ENCODE measurements at places on chromosomes 3 and 15.

GRCh38 chr3:148970271-148970670, 21.1 kb upstream of the GYG1 start:
- DNase-seq: no peak

GRCh38 chr3:178875836-178876235, 195.8 kb downstream of the ZMAT3 start:
- no peak for DNase-seq

- DNase-seq: no peak
Observed at GRCh38 chr15:82580713-82581112, 40.5 kb upstream of the RPS17 start.

DNA sequence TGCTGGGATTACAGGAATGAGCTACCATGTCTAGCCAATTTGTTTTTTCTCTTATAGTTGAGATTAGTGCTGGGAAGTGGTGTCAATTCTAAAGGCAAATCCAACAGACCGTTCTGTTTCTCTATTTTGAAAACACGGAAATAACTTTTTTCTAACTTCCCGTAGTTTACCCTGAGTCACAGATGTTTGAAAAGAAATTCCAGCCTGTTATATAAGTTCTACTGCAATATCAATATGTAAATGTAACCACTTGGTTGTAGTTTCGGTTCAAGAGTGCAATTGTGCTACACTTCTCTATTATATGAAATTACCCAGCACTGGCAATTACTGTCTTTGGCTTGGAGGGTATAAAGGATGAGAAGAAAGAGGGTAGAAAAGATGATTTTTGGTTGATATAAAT, 22.3 kb upstream of the GNB4 start:
- DNase-seq: no peak

GRCh38 chr3:60337421-60337820, 913.8 kb downstream of the FHIT start:
- DNase-seq: no peak

GRCh38 chr15:52368402-52368801, 72.8 kb upstream of the MYO5C start:
- no peak for DNase-seq

- no peak for DNase-seq
Observed at GRCh38 chr15:67707520-67708283, 117.6 kb upstream of the SKOR1 start.

GRCh38 chr3:58835086-58835485, 168.5 kb upstream of the FAM3D start:
- DNase-seq: peak; percentile 57

DNA sequence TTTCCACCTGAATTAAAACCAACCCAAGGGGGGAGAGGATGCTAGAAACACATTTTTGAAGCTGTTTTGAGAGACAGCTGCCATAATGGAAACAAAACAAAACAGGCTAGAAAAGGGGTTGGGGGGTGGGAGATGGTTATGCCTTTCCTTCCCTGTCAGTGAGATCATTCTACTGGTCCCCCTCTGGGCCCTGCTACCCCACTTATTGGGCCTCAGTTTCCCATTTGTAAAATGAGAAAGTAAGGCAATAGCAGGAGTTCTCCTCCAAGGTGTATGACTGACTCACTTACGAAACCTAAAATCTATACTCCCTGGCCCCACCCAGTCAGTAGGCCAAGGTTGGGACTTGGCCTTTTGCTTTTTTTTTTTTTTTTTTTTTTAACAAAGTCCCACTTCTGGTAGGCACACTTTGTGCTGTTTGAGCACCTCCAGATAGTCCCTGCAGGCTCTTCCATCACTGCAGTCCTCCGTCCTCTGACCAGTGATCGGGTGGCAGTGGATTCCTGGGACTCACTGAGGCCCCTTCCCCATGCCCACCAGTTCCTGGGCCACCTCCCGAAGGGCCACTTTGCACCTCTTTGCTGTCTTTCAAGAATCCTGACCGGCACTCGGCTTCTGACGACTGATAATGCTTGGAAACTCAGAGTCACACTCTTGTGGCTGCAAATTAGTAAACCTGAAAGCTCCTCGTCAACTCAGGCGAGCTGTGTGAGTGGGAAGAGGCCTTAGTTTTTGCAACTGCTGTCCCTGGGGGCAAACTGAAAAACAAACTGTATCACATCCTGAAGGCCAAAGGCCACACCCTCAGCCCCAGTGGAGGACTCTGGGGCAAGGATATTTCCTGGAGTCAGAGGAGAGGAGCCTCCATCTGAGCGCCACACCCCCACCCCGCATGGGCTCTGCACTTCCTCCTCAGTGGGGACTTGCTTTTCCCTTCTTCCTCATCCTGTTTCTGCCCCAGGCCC, 6.7 kb upstream of the PSTPIP1 start:
- DNase-seq: no peak

GRCh38 chr15:57165992-57166391, 210.3 kb upstream of the CGNL1 start:
- no peak for DNase-seq

- DNase-seq: no peak
Observed at GRCh38 chr3:3066378-3066777, 43.8 kb downstream of the IL5RA start.

- no peak for DNase-seq
Observed at GRCh38 chr15:43519196-43519595, 1.8 kb downstream of the MAP1A start.

DNA sequence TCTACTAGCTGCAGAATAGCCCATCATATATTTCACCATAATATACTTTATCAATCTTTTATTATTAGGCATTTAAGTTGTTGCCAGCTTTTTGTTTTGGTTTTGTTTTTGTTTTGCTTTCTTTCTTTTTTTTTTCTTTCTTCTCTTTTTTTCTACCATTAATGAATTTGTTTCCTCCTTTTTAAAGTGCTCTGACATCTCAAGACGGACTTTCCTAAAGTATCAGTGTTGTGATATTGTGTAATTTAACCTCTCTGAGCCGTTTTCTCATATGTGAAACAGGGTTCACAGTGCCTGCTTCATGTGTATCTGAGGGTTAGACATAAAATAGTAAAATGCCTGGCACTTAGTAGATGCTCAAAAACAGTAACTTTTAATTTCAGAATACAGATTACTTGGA, 109.5 kb upstream of the IL12A start:
- no peak for DNase-seq

- DNase-seq: no peak
Observed at GRCh38 chr3:119276680-119277079, 17.5 kb upstream of the ARHGAP31 start.

DNA sequence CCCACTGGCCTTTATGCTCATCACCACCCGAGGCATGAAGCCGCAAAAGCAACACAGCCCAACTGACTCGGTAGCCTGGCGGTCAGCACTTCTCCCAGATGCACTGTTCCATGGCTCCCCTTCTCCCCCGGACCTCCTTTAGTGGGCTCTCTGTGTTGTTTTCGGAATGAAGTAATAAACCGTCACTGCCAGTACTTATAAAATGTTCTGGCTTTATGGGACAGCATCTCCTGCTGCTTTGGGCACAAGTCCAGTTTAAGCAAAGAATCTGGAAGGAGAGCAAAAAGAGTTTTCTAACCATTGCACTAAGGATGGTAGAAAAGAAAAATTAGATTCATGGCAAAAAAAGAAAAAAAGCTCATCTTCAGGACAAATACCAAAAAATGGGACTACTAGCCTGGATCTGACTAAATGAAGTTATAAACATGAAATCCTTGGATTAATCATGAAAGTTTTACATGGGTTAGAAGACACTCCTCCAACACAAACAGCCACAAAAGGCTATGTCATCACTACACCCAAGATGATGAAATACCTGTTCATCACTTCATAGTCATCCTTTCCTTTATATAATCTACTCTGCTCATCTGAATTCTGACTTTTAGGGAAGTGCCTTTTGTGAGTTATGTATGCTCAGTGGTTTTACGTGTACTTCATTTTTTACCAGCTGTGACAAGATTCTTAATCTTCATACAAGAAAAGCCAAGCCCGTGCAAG, 89.5 kb upstream of the UBE2E2 start:
- no peak for DNase-seq

DNA sequence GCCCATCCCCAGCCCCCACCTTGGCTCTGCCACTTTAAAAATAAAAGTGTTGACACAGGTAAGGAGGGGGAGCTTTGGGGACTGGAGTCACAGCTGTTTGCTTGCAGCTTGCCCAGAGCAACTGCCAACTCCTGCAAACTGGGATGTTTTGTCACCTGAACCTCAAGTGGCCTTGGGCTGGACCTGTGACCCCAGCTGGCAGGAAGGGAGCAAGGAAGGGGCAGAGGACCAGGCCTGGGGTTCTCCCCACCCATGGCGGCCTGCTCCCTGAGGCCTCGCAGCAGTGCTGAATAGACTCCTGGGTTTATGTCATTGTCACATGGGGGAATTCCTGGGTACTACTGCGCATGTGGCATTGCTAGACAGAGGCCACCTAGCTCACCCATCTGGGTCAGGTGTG, 246.9 kb upstream of the TLE3 start:
- no peak for DNase-seq

DNA sequence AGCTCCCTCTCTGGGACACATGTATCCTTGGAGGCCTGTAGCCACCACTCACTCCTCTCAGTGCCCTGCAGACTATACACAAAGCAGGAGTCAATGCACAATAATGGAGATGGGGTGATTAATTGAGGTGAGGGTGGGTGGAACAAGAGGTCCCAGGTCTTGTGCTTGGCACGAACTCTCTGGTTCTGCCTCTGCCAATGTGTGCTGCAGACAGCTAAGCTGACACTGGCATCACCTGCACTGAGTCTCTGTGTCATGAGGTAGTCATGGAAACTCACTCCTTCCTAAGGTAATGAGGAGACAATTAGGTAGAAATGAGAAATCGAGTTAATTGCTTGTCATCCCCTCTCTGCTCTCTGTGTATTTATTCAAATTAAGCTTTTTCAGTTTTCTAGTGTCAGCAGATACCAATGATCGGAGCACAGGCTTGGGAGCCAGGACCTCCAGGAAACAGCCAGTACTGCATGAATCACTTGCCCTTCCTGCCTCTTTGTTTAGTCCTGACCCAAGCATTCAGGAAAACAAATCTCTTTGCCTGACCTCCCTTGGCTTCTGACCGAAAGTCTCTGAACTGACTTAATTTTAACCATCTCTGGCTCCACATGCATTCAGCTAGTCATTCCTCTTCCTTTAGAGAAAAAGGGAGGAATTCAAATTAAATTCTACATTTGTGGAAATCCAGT, 56.7 kb downstream of the DRD3 start:
- no peak for DNase-seq

GRCh38 chr3:16801223-16801622, 83.5 kb upstream of the PLCL2 start:
- DNase-seq: no peak

DNA sequence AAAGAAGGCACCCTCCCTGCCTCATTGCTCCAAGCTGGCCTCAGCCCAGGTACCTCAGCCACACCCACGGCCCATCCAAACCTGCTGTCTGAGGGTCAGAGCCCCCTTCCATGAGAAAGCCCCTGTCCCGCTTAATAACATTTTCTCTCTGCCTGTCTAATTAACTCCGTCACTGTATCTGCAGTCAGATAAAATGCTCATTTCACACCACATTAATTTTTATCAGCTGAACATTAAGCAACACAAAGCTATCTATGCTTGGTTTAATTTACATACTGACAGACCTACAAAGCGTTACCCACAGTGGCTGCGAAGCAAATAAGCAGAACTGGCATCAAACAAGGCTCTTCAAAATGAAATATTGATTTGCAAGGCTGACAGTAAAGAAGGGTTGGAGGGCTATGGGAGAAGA, 309.8 kb upstream of the ICE2 start:
- no peak for DNase-seq

GRCh38 chr3:133162670-133163305, 124.6 kb downstream of the TMEM108 start:
- no peak for DNase-seq

- DNase-seq: no peak
Observed at GRCh38 chr3:27667751-27668150, 54.4 kb downstream of the EOMES start.

GRCh38 chr3:142889212-142890014, 530 bp upstream of the PCOLCE2 start:
- DNase-seq: no peak

DNA sequence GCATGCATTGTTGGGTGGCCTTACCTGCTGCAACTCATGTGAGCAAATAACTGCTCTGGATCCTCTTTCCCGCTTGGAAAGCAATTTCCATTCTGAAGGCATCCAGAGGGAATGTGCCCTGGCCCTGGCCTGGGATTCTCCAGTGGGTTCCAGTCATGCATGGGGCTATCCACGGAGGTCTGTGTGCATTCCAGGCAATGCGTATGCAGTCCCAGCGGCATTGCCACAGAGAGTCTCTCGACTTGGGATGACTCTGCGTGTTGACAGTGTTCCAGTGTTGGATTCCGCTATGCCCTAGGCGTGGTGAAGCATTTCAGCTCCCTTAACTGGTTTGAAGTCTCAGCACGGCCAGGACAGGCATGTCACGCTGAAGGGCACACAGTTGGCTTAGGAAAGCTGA, 113.9 kb downstream of the SNRPN start:
- no peak for DNase-seq

GRCh38 chr15:52117549-52117948, 5.0 kb upstream of the BCL2L10 start:
- no peak for DNase-seq

DNA sequence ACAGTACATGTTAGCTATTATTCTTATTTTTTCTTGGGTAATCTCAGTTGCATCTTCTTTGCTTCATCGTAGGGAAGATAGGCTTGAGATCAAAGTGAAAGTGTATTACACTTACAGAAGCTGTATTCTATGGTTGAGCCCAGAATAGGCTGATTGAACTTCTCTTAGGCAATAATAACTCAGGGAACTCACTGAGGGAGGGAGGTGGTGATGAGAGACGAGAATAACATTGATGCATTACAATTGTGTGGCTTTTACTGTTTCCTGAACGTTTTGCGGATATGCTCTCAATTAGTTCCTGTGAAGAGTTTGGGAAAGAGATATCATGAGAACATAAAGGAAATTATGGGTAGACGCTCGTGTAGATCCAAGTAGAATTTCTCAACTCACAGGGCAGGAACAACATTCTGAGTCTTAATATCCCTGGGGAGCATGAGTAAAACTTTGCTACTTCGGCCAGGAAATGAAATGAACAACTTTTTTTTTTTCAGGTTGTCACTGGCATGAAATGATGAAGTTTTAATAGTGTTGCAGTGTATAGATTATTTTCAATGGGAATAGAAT, 302.2 kb downstream of the TUSC7 start:
- no peak for DNase-seq

DNA sequence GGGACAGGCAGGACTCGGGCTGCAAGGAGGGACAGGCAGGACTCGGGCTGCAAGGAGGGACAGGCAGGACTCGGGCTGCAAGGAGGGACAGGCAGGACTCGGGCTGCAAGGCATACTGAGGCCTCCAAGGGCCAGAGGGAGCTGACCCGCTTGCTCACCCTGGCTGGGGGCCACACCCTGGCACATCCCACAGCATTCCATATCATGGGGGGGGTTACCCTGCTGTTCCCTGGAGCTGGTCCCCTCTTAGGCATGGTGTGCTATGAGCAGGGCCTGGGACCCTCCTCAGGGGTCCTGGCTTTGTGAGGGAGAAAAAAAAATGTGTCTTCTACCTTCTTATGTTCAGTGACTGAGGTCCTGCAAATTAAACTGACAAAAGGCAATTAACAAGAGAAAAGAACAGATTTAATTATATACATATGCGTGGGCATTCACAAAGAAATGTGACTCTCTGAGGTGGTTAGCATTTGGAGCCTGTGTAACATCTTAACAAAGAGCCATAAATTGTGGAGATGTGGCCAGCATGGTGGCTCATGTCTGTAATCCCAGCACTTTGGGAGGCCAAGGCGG, 97.6 kb upstream of the ALDH1A3 start:
- DNase-seq: no peak

All from SK-N-DZ (cell line).